ENCODE measurements at places on chromosomes 4 and X. TPM values are rescaled to one million over a fixed set of nuclear protein-coding genes. Genes with fewer than 3 reads are reported as not detected.

DNA sequence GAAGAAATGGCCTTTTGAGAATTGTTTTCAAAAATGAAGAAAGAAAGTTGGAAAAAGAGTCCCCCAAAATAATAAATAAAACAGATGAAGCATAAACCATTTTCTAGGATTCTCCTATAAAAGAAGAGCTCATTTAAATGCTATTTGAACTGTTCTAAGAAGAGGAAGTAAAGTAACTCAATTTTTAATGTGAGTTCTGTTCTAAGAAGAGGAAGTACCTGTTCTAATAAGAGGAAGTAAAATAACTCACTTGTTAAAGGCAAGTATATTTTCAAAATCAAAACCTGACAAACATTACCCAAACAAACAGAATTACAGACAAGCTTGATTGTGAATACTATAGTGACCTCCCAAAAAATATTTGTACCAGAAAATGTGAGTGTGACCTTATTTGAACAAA, 1326.3 kb downstream of the C4orf33 start:
- H3K4me3 ChIP-seq, result no peak overlapping the region
- no peaks in the 10 kb centered on the region for H3K36me3 ChIP-seq
- no peak overlapping the region for H3K27ac ChIP-seq
- H3K4me1 ChIP-seq, result no peaks in the 10 kb centered on the region

- no peaks in the 10 kb centered on the region for H3K27me3 ChIP-seq
- H3K27ac ChIP-seq, result no peak overlapping the region
- DNase-seq, result no peak
- H3K4me3 ChIP-seq, result no peak overlapping the region
- no peaks in the 10 kb centered on the region for H3K36me3 ChIP-seq
- no peaks in the 10 kb centered on the region for H3K4me1 ChIP-seq
These were observed 51.4 kb upstream of the LRAT start for GRCh38 chr4:154692304-154692818.

Gene RIPPLY1
- not detected for total RNA-seq

GRCh38 chrX:49999087-49999486, 76.7 kb downstream of the CLCN5 start:
- DNase-seq, result no peak
- no peak overlapping the region for H3K4me3 ChIP-seq
- no peak overlapping the region for H3K27ac ChIP-seq
- H3K36me3 ChIP-seq, result no peaks in the 10 kb centered on the region

DNA sequence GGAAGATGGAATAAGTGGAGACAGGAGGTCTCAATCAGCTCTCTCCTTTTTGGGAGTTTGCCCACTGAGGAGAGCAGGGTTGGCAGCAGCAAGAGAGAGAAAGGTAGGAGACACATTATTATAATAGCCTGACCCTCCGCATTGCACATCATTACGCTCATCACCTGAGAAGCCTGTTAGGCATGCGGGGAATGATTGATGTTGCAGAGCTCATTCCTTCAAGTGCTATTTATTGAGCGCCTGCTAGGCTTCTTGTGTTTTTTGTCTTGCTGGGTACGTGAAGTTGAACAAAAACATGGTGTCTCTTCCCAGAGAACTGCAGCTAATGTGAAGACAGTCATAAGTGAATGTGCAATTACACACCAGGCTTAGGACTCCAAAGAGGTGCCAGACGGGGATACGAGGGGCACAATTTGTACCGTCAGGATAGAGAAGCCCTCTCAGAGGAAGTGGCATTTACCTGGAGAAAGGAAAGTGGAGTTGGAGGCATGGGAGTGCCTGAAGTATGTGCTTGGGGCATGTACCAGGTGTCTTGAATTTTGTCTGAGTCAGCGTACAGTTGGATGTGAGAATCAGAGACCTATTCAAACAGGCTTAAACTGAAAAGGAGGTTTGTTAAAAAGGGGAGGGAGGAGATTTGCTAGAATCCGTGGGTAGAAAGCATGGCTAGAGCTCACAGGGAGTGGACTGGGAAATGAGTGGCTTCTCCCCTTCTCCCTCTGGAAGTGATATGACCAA, 90.2 kb upstream of the SOD3 start:
- DNase-seq, result no peak
- no peaks in the 10 kb centered on the region for H3K36me3 ChIP-seq
- H3K27ac ChIP-seq, result no peak overlapping the region
